ENCODE measurements at places on chromosomes 6 and 20. TPM values are rescaled to one million over a fixed set of nuclear protein-coding genes. Genes with fewer than 3 reads are reported as not detected.

LY6G5C gene
- total RNA-seq = 1.7 TPM

OR2B6 gene
- total RNA-seq = not detected

LY6G6C gene
- total RNA-seq = under 0.01 TPM

GJA10 gene
- not detected for total RNA-seq

RPS10 gene
- 3,512 TPM for total RNA-seq

TRERF1 gene
- total RNA-seq = 2.9 TPM

TTK gene
- 6.2 TPM for total RNA-seq

Data from regular cardiac myocyte (primary cell).